Frontal cortex (tissue), 4 donors: ENCODE measurements at places on chromosomes 3 and 15. TPM values are rescaled to one million over a fixed set of nuclear protein-coding genes. Genes with fewer than 3 reads are reported as not detected.

PATL2 gene
- total RNA-seq, result not detected

TBC1D23 gene
- 65.2 TPM for total RNA-seq

DPPA2 gene
- not detected for total RNA-seq

PFKFB4 gene
- total RNA-seq, result 22.0 TPM
